ENCODE measurements at places on chromosomes 16 and 17. TPM values are rescaled to one million over a fixed set of nuclear protein-coding genes. Genes with fewer than 3 reads are reported as not detected.
A peak's percentile ranks its signal among the peaks of the same experiment; 100 is the strongest.

- no peak for DNase-seq
Measured at GRCh38 chr16:12651765-12652512, 151.7 kb downstream of the CPPED1 start.

DNA sequence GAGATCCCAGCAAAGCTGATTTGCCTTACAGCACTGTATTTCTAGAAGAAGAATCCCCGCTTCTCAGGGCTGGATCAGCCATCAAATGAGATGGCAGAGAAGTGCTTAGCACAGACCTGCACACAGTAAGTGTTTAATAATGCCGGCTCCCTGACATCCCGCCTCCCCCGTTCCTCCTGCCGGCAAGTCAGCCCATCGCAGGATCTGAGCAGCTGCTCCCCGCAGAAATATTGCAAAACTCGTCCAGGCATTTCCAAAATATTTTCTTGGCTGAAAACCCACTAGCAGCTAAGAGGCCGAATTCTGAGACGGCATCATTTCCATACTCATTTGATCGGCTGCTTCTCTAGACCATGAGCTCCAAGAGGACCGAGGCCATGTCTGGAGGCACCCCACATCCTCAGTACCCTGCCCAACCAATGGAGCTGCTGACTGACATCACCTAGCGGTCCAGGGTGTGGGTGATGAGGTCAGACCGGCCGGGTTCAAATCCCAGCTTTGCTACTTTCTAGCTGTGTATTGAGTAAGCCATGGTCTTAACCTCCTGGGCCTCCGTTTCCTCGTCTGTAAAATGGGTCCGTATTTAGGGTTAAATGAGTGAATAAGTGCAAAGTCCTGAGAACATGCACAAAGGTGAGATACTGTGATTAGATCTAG is 251.5 kb downstream of the KATNIP start:
- DNase-seq, result no peak

GRCh38 chr17:64694207-64694606 is 32.1 kb upstream of the SMURF2 start:
- no peak for DNase-seq

- DNase-seq, result peak; percentile 61
Measured at GRCh38 chr17:32142857-32143526, 690 bp downstream of the RHOT1 start.

DNA sequence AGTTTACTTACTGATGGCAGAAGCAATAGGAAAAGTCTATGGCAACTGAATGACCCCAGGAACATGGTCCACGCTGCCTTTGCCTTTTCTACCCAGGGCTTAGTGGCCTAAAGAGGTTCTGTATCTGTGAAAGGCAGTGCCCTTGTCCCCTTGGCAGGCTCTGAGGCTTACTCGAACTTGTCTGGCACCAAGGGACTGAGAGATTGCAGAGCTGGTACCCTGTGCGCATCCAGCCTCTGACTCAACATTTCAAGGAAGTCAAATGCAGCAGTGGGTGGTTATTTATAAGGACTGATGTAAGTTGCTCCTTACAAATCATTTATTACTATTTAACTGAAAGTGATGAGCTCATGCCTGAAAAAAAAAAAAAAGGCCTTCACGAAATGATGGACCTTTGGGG is 299.9 kb upstream of the MYOCD start:
- DNase-seq, result no peak

Gene NHLRC4
- polyA plus RNA-seq, result 9.3 TPM

Gene CMTM2
- polyA plus RNA-seq, result 0.56 TPM

Gene CHAD
- 3.6 TPM for polyA plus RNA-seq

Data from renal pelvis (tissue), 12 donors.